CD4-positive, alpha-beta T cell treated with Interleukin-17A for 4 hours (primary cell): ENCODE measurements at places on chromosomes 6 and 20.

GRCh38 chr6:151998784-151999183 is 191.3 kb downstream of the ESR1 start:
- DNase-seq, result no peak

- DNase-seq, result no peak
Observed at GRCh38 chr6:136968837-136969236, 46.7 kb downstream of the SLC35D3 start.

DNA sequence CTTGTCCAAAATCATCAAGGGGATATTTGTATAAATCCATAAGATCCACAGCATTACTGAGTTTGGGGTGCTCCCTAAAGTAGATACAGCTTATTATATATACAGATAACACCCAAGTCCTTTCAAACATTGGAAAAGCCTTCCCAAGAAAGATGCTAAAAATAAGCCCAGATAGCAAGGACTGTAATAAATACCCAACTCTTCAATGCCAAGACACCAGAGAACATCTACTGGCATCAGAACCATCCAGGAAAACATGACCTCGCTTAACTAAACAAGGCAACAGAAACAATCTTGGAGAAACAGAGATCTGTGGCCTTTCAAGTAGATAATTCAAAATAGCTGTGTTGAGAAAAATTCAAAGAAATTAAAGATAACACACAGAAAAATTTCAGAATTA is 761.4 kb downstream of the GRIK2 start:
- no peak for DNase-seq

- no peak for DNase-seq
Observed at GRCh38 chr6:86118271-86118670, 475.6 kb upstream of the SYNCRIP start.

DNA sequence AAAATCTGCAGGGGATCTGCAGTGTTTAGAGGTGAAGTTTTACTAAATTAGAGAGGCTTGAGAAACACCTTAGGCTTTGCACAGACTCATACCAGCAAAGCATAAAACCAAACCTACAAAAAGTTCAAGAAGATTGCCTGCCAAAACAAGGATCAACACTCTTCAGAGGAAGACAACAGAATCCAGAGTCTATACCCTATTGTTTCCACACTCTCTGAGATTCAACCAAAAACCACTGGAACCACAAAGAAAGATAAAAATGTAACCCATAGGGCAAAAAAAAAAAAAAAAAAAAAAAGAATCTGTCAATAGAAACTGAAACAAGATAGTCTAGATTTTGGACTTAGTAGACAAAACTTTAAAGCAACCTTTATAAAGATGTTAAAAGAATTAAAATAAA is 102.7 kb downstream of the ANKRD60 start:
- DNase-seq, result no peak

GRCh38 chr20:50338479-50339391 is 148.1 kb downstream of the CEBPB start:
- DNase-seq, result peak; percentile 12

DNA sequence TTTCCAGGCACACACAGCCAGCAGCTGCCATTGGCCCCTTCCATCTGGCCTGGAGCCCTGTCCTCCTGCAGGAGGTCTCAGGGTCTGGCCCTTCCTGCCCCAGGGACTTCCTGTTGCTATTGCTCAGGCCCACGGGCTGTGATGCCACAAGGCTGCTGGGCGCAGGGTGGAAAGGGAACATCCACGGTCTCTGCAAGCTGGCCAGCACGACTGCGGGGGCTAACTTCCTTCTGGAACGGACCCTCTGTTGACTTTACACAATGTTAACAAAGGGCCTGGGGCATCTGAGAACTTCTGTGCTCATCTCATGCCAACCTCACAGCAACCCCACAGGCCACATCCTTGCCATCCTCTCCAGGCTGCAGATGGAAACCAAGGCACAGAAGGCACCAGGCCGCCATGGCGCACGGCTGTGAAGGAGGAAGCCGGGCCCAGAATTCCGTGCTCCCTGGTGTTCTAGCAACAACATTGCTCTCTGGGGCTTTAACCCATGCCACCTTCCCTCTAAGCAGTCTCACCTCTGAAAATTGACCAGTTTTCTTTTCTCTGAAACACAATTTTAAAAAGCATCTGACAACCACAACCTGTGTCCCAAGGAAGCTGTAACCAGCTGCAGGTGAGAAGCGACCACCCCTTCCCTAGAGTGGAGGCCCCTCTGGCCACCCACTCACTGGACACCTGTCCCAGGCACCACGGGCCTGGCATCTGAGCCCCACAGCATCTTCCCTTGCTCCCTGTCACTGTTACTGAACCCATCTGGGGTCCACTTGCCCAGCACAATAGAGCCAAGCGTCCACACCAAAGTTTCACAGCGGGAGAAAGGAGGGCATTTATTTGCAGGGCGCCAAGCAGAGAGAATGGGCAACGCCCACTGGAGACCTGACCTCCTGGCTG is 261.3 kb downstream of the CDH4 start:
- DNase-seq, result no peak

DNA sequence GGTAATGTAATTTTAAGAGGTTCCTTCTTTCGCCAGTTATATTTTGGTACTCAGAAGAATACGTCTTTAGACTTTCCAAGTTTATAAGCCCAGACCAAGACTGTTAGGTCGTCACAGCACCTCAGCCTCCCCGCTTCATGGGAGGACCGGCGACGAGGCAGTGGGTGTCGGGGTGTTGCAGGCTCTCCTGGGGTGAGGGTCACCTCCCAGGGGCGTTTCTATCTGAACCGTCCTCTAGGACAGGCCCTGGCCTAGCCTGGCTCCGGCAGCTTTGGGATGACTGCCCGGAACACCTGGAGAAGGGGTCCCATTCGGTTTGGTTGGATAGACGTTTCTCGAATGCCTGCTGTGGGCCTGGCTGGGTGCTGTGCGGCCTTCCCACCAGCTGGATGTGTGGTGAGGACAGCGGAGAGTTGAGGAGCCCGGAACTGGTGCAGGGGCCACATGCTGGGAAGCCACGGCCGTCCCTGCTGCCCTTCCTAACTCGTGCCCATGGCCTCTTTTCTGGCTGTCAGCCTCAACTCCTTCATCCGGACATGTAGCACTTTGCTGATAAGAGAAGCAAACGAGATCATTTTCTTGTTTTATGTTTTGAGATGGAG is 1.1 kb downstream of the OSBPL2 start:
- no peak for DNase-seq

DNA sequence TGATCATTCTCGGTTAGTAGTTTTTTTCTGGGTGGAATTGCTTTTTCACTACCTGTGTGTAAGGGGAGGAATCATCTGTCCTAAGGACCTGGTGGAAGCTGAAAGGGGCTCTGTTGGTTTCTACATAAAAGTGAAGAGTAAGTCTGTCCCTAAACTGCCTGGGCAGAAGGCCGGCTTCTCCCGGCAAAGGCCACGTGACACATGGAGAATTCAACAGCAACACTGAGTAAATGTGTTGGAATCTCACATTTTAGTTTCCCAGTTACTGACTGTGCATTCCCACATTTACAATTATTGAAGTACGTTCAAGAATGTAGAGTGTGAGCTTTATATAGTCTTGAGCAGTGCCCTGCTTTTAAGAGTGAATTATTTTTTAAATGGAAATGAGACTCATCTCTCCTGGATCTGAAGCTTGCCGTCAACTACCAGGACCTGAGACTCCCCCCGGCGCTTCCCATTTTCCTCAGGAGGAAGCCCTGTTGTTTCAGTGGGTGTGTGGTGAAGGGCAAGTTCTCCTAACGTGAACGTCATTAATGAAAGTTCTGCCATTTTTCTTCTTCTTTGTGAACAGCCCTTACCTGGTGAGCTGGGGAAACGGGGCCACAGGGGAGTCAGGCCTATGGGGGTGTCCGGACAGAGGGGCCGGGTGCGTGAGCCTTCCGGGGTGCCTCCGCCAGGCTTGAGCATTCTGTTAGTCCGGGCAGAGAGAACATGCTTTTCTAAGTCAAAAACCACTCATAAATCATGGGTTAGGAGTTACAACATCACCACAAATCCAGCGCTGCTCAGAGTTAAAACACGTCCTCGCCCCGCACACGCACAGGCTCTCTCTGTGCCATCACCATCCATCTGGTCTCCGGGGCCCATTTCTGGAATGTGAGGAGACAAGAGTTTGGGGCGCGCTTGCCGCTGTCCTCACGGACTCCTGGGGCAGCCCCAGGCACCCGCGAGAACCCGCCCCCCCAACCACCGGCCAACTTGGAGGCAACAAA is 56.6 kb upstream of the SMOC2 start:
- DNase-seq, result no peak

DNA sequence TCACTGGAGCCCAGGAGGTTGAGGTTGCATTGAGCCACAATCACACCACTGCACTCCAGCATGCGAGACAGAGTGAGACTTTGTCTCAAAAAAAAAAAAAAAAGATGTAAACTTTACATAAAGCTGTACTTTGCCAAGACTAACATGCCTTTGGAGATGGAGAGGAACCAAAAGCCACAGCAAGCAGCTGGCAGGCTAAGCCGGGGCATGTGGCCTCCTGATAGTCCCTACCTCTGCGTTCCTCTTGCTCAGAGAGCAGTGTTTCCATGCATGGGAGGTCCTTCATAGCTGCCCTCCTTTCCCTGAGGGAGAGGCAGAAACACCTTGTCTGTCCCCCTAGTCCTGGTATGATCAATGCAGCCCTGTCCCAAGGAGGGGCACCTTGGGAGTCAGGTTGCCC is 35.2 kb downstream of the SPATA2 start:
- DNase-seq, result no peak

GRCh38 chr6:144932621-144933020 is 647.5 kb downstream of the UTRN start:
- DNase-seq, result no peak

- DNase-seq, result no peak
Observed at GRCh38 chr6:13428583-13429405, 58.6 kb downstream of the GFOD1 start.

- DNase-seq, result no peak
Observed at GRCh38 chr6:12081771-12082170, 69.7 kb downstream of the HIVEP1 start.

GRCh38 chr20:23652926-23653325 is 15.2 kb upstream of the CST3 start:
- DNase-seq, result no peak

DNA sequence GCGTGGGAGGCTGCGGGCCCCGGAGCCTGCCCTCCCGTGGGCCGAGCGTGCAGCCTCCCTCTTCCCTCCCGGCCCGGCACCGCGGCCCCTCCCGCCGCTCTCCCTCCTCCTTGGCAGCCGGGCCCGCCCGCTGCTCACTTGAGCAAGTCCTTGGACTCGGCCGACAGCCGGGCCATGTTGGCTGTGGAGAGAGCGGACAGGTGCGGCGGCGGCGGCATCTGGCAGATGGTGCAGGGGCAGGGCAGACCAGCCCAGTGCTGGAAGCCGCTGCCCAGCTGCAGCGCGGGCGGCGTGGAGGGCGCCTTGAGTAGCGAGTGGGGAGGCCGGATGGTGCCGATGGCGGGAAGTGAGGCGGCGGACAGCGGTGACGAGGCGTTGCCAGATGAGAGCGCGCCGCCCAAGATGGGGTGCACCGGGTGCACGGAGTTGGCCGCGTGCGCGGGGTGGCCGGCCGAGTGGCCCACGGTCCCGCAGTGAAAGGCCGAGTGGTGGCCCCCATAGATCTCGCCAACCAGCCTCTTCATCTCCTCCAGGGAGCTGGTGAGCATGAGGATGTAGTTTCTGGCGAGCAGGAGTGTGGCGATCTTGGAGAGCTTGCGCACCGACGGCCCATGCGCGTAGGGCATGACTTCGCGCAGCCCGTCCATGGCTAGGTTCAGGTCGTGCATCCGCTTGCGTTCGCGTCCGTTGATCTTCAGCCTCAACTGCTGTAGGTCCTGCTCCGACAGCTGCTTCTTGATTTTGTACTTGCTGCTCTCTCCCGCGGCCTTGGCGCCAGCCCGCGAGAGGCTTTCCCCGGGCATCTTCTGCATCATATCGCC is 766 bp downstream of the OLIG3 start:
- DNase-seq, result peak; percentile 43

- no peak for DNase-seq
Observed at GRCh38 chr6:36695414-36695813, 2.2 kb upstream of the RAB44 start.

DNA sequence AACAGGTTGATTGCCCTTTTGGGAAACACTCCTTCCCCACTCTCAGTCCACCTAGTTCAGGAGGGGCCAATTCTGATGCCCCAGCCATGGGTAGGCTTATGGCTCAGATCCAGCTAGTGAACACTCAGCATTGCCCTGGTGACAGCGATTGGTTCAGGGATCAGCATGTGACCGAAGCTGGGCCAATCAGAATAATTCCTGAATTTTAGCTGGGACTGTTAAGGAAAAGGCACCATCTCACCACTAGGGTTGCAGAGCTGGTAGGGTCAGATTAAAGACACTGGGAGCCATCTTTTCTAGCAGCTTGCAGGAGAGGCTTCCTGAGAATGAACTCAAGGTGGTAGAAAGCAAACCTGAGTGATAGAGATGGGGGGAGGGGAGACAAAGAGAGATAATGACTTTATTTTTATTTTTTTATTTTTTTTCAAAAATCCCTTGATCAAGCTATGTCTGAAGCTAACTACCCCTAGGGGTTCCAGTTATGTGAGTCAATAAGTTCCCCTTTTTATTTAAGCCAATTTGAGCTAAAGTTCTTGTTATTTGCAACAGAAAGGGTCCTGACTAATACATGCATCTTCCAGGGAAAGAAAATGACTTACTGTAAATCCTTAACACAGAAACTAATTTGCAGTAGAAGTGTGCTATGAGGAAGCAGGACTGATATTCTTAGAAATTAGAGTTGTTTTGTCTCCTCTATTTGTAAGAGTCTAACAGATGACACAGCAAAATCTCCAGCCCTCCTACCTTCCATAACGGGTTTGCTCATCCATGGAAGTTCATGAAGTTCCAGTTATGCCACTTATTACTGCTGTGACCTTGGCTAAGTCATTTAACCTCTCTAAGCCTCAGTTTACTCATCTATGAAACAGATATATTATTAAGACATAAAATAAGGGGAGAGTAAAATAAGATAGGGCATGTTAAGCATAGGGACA is 44.7 kb downstream of the EYA2 start:
- no peak for DNase-seq

- DNase-seq, result no peak
Observed at GRCh38 chr6:157104803-157105202, 218.5 kb downstream of the TMEM242 start.

DNA sequence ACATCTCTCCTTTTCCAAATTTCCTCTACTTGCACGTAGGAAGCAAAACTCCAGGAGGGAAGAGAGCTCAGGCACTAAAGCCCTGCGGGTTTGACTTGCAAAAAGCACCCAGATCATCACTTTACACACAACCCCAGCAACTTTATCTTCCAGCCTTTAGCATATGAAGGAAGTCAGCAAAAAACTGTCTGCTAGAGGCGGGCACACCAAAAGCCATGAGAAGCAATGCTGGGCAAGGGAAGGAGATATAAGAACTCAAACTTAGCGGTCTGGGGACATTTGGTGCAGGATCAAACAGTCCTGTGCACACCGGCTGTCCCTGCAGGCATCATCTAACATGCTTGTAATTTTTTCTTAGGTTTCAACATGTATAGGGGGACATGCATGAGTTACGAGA is 113.3 kb downstream of the JPH2 start:
- no peak for DNase-seq

DNA sequence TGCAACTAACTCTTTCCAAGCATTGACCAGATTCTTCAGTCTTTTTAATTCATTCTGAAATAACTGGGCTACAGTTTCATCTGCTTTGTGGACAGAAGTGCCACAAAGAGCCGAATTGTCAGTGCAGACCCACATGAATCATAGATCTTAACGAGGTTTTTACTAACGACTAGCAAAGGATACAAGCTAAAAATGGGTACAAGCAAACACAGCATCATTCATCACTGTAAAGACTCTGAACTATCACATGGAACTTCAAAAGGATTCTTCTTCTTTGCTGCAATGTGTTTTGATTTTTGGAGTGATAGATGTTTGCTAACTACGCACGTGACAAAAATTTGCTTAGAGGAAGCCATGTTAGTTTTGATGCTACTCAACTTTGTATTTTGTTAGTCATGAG is 227.1 kb downstream of the ESR1 start:
- no peak for DNase-seq

- DNase-seq, result peak; percentile 71
Observed at GRCh38 chr6:129671442-129672340, 38.3 kb downstream of the ARHGAP18 start.
